Ascending aorta (tissue), 2 donors: ENCODE measurements at places on chromosomes 11 and 22.

- no peak for DNase-seq
Measured at GRCh38 chr11:43035086-43035485, 276.7 kb upstream of the API5 start.

DNA sequence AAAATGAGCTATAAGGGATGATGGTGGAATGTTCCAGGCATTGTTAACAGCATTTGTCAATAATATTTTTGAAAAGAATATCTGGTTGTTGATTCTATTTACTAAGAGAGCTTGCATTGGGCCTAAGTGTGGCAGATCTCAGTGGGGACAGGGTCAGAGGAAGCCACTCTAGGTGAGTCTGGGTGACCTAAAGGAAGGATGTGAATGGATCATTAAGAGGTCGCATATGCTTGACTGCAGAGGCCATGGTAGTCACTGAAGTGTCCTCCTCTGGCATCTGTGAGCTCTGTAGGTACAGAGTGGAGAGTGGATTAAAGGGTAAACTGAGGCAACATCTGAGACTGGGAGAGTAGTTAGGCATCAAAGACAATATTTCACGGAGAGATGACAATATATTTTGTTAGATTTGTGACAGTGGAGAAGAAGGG, 37.9 kb upstream of the TOP3B start:
- no peak for DNase-seq

DNA sequence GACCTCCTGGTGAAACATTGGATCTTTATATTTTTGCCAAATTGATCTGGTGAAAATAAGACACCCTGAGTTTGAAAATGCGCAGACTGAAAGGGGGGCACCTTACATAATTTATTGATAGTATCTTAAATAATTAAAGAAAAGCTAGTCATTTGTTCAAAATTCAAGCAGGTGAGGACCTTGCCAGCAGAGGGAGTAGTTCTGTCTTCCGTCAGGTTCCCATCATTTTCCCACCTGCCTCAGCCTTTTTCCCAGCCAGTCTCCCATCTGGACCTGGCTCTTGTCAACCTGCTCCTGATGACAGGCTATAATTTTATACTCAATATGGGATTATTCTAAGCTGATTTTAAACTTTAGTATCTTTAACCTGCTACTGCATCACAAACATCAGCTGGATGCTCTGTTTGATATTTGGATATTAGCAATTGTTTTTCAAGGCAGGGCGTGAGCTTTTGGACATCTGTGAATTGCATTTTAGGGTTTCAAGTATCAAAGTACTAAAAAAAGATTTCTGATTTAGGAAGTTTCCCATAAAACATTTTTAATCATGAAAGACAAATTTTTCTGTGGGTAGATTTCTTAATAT, 132.0 kb downstream of the ELP4 start:
- DNase-seq: no peak

DNA sequence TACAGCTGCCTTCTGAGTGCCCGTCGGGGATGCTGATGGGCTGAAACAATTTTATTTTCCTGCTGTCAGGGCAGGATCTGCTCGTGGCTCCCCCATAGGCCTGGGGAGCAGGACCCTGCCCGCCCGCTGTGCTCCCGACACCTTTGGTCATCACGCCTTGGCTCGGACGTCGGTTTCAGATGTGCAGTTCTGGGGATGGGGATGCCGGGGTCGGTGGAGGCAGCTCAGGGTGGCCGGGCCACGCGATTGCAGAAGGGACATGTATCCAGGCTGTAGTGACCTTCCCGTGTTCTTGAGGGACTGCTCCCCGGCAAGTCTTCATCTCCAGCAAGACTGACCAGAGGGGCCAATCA, 1150.5 kb downstream of the BRD1 start:
- no peak for DNase-seq

DNA sequence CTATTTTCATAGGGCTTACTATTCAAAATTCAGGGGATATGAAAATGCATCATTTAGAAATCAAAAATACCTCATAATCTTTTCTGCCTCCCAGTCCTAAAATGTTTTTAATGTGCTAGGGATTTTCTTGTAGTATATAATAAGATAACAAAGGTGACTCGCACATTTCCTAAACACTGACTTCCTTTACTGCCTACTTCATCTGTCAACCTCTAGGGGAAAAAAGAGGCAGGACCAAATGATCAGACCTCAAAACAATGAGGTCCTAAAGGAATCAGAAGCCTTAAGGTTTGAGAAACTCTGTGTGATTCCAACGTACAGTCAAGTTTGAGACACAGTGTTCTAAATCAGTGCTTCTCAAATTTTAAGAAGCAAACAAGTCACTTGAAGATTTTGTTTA, 56.1 kb upstream of the POU2AF2 start:
- no peak for DNase-seq

DNA sequence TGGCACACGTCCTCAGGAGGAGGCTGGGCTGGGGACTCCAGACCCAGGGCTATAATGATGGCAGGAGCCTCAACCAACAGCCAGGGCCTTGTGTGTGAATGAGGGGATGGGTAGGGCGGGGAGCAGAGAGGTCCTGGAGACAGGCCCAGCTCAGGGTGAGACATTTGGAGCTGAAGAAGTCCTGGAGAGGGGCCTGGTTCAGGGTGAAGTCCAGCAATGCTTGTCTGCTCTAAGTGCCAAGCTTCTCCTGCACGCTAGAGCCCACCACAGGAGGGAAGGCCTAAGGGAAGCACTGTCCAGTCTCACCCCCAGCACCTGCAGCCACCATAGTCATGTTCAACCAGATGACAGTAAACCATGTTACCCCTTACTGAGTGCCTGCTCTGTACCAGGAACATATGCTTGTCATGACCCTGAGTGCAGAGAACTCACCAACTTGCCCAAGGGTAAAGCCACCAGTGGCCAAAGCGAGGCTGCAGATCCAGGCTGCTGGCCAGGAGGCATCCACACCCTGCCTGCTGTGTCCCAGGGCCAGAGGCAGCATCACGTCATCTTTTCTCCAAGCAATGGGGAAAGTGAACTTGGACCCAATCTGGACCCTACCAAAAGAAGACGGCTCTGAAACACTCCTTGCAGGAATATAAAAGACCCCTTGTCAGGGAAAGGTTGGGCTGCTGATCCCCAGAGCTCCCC, 24.0 kb downstream of the LMO1 start:
- DNase-seq: no peak

DNA sequence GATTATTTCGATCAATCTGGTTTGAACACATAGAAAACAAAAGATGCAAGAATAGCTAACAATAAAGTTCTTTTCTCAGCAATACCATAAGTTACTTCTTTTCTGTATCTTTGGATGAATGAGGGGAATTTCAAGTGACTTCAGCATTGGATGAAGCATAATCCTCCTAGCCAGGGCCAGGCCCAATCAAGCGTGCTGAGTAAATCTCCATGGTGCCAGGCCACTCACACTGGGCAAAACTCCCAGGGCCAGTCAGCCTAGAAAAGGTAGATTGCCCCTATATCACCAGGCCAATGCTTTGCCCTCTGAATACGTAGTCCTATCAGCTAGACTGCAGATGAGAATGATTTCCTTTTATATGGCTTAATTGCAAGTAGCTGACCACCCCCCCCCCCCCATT, 6.0 kb downstream of the CNTF start:
- no peak for DNase-seq

DNA sequence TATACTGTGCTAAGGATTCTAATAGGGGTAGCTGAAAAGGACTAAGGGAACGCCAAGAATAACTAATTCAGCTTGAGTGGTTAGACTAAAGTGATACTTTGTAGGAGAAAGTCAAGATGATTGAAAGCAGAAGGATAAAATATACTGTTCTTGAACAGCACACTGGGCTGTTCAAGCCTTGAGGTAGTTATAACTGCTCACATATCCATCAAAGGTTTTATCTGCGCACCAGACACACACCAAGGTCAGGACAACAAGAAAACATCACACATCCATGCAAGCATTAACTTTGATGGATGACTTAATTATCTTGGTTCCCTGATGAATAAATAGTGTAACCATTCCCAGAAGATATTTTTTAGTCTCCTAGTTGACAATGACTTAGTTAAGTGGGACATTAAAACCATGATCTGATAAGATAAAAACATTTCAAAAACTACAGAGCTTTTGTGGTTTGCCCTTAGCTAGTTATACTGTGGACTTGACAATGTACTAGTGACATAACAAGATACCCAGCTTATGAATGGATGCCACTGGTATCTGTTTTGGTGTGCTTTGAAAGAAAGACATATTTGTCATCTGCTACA, 728.9 kb downstream of the JRKL start:
- DNase-seq: no peak

DNA sequence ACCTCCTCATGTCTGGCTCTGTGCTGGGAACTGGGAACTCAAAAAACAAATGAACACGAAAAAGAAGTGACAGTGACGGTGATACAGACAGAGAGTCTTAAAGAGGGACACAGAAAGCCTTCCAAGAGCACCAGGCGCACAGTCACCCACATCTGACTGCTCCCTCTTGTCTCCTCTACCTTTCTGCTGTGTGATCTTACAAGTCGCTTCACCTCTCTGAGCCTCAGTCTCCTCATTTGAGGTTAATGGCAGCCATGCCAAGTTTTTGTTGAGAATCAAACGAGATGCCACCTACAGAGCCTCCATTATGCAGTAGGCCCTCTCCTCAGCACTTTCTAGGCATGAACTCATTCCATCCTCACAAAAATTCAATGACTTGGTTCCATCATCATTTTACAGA, 3.7 kb downstream of the LRRC32 start:
- DNase-seq: no peak

- DNase-seq: no peak
Measured at GRCh38 chr22:24437091-24437490, 9.7 kb downstream of the ADORA2A start.

DNA sequence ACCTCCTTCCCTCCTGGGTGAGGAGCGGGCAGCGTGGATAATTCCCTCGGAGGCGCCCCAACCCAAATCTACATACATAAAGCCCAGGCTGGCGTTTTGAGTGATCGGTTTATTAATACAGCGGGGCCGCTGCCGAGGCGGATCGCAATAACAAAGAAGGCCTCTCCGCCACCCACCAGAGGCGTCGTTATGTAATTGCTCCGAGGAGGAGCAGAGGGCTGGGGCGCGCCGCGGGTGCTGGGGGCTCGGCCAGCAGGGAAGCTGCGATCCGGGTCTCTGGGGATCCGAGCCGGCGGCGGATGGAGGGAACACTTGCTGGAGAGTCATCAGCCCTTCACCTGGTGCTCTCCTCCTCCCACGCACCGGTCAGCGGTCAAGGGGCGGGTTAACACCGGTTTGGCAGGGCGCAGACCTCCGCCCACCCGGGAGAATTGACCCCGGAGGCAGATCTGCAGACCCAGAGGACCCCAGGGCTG, 6.4 kb upstream of the TP53I11 start:
- DNase-seq: no peak

- no peak for DNase-seq
Measured at GRCh38 chr11:113577356-113578032, 102.3 kb upstream of the DRD2 start.

- no peak for DNase-seq
Measured at GRCh38 chr22:39592081-39593065, 21.8 kb downstream of the CACNA1I start.

DNA sequence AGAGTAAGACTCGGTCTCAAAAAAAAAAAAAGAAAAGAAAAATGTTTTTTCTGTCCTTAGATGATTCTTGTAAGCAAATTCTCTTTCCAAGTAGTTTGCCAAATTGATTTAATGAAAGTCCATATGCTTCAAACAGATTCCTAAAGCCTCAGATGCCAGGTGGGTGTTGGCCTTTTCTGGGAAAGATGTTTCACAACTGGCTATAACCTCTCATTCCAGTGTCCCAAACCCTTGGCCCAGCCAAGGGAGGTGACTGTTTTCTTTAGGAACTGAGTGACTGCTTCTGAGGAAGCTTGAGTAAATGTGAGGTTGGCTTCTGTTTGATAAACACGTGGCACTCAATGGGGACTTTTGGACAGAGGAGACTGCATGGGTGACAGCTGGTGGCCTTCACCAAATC, 27.5 kb downstream of the MMP27 start:
- DNase-seq: no peak

DNA sequence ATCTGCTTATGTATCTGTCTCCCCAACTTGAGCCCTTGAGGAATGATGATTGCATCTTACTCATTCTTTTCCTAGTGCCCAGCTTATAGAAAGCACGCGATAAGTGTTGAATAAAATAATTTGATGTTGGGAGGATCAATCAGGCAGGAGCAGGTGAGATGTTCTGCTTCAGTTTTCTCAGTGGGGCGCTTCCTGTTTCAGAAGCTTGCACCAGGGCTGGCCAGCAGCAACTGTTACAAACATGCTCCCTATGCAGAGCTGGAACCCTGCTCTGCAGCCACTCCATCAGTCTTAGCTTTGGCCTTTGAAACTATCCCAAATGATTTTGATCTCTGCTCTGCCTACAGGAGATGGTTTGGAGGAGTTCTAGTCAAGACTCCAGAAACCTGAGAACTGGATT, 3.9 kb downstream of the ENDOD1 start:
- DNase-seq: no peak

DNA sequence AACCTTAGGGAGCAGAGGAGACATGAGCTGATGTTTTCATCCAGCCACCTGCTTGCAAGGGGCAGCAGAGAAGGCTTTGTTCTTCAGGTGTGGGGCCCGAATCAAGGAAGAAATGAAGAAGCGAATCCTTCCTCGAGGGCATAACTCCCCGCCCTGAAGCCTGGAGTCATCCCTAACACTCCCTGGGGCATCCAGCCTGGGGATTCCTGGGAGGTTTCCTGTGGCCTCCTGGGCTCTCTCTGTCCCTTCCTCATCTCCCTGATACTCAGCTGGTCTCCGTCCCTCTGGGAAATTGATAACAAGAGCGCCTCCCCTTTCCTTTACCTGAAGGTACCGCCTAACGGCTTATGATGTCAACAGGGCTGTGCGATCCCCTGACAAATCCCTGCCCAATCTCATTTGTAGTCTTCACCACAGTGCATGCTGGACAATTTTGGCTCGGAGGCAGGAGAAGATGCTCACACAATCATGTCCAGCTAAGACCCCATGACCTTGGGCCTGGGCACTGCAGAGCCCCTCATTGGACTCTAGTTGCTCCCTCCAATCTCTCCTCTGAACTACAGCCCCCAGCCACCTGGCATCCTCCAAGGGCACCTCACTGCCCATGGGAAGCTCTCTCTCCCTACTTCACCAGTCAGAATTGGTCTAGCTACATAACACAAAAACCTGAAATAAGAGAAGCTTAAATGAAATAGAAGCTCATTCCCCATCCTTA, 80.6 kb upstream of the RTL6 start:
- peak; percentile 43 for DNase-seq

DNA sequence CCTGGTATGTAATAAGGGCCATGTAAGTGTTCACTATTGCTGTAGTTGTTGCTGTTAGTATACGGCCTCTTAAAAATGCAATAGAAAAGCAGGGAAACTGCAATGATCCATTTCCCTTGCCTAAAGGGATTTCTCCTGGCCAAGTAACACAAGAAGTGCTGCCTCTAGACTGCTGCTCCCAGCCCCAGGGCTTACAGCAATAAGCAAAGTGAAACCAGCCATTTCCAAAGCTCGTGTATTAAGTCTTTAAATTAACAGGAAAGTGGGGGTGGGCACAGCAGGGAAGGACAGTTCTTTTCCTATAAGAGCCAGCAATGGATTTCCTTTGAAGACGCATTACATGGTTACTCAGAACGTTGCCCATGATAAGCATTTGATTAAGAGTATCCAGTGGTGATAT, 36.9 kb upstream of the WT1 start:
- DNase-seq: no peak

GRCh38 chr11:116512841-116513240, 259.9 kb downstream of the BUD13 start:
- DNase-seq: no peak
